Liver (tissue), 10 donors: ENCODE measurements at places on chromosomes 4 and X. TPM values are rescaled to one million over a fixed set of nuclear protein-coding genes. Genes with fewer than 3 reads are reported as not detected.

Gene SPANXB1
- not detected for total RNA-seq

Gene GPR119
- total RNA-seq = not detected

Gene CLDN34
- total RNA-seq = not detected

Gene GAGE12H
- total RNA-seq = not detected

Gene TEX13D
- not detected for total RNA-seq

Gene CT47B1
- not detected for total RNA-seq

Gene GABRB1
- 0.17 TPM for total RNA-seq

Gene SMPX
- 0.09 TPM for total RNA-seq

Gene MAML3
- 4.3 TPM for total RNA-seq

Gene RAB41
- not detected for total RNA-seq

Gene MBNL3
- total RNA-seq = 149 TPM

Gene VCX3A
- not detected for total RNA-seq

Gene PWWP3B
- total RNA-seq = 1.8 TPM

Gene PIM2
- 28.3 TPM for total RNA-seq

Gene ING2
- 8.8 TPM for total RNA-seq

Gene HPGDS
- total RNA-seq = 4.9 TPM

Gene ADAMTS3
- total RNA-seq = 1.9 TPM

Gene ARSJ
- total RNA-seq = 0.56 TPM

Gene GABRG1
- 0.05 TPM for total RNA-seq

Gene RHOXF2B
- total RNA-seq = not detected

Gene MAGEA9B
- total RNA-seq = not detected

Gene ITM2A
- 3.1 TPM for total RNA-seq

Gene RTL9
- total RNA-seq = 0.25 TPM

Gene TENM3
- total RNA-seq = 0.70 TPM

Gene VSIG4
- 38.9 TPM for total RNA-seq

Gene CSN1S1
- total RNA-seq = not detected

Gene DRD5
- not detected for total RNA-seq

Gene SAP30
- 10.0 TPM for total RNA-seq

Gene PGAM4
- not detected for total RNA-seq

Gene DKK2
- total RNA-seq = 0.23 TPM

Gene BMP2K
- total RNA-seq = 32.7 TPM

Gene ARHGAP6
- 0.84 TPM for total RNA-seq

Gene GPAT3
- total RNA-seq = 5.3 TPM

Gene DSPP
- total RNA-seq = under 0.01 TPM

Gene NAP1L5
- 2.0 TPM for total RNA-seq

Gene ZNF630
- total RNA-seq = 0.79 TPM

Gene CORIN
- 0.23 TPM for total RNA-seq
